ENCODE measurements at places on chromosomes 7 and 10.

DNA sequence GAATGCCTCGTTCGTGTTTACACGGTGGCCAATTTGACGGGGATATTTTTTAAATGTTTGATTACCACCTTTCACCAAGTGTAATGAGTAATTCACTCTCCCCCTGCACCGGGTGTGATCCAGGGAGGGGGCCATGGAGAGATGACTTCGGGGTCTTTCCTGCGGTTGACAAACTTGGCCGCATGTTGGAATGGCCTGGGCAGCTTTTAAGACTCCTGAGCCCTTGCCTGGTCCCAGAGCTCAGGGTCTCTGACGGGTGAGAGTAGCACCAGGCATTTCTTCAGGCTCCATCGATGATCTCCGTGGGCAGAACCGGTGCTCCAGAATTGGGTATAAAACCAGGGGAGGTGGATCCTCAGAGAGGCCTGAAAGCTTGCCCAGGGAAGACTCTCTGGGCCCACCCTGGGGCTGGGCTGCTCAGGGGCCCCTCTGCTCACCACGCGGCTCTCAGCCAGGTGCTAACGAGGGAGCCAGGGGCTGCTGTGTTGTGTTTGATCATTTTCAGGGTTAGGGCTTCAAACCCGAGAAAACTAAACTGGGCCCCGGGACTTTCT, 882 bp downstream of the ZNF282 start:
- DNase-seq: no peak

- no peak for DNase-seq
Measured at GRCh38 chr7:94557215-94557614, 47.6 kb downstream of the CASD1 start.

GRCh38 chr10:69728335-69728870, 73.3 kb upstream of the COL13A1 start:
- DNase-seq: no peak

GRCh38 chr10:74153123-74153522, 2.1 kb downstream of the ADK start:
- no peak for DNase-seq

- DNase-seq: no peak
Measured at GRCh38 chr7:158303121-158303520, 284.5 kb downstream of the PTPRN2 start.

DNA sequence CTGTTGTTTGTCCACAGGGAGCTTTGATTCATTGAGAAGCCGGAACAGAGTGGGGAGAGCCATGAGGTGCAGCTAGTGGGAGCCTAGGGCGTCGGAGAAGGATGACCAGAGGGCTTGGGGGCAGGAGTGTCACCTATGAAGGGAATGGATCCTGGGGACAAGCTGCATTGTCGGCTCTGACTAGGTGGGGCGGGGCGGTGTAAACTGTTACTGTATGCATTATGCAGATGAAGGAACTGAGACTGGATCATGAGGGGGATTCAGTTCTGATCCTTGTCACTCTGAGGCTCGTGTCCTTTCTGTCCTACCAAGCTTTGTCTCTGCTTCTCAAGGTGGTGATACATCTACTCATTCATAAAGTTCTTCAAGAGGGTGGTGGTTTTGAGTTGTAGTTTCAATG, 39.9 kb upstream of the MMD2 start:
- DNase-seq: no peak

DNA sequence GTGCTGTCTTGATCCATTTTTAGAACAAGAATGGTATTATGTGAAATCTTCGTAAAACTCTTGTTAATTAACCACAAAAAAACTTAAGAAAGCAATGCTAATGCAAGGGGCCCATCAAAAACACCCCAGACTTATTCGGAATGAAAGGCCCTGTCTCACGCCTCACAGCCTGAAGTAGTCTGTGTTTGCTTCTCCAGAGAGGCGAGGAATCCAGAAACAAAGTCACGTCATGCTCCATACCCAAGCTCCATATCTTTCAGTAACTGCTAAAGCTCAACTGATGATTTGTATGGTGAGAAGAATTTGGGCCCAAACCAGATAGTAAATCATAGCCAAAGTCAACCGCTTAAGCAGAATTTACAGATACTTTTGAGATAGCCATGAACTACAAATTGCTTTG, 155.4 kb downstream of the ATE1 start:
- DNase-seq: no peak

DNA sequence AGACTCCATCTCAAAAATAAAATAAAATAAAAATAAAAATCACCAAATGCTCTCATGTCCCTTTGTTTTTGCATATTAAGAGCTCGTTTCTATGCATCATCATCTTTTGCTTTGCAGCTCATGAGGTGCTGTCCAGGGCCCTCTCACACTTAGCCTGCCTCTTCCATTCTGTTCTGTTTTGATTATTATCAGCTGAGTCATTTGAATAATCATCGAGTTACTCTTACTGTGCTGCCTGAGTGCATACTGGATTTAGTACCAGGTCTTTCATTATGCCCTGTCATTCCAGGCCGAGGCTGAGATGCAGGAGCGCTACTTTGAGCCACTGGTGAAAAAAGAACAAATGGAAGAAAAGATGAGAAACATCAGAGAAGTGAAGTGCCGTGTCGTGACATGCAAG, 33.0 kb downstream of the UCMA start:
- no peak for DNase-seq

DNA sequence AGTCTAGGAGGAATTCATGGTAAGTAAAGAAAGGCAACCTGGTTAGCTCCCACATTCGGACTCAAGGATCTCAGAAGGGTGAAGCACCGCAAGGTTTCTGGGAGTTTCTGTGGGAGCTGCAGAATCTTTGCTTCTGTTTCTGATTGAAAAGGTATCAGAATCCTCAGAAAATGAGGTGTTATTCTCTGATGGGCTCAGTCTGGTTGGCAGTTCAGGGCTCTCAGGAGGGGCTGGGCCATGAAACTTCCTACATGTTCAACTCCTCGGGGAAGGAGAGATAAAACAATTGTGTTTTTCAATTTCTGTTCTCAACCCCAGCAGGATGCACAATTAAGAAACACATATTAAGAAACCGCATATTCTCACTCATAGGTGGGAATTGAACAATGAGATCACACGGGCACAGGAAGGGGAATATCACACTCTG, 9.1 kb downstream of the OR2A7 start:
- DNase-seq: peak; percentile 12

GRCh38 chr10:99530108-99531025, 2.4 kb upstream of the NKX2-3 start:
- DNase-seq: no peak

DNA sequence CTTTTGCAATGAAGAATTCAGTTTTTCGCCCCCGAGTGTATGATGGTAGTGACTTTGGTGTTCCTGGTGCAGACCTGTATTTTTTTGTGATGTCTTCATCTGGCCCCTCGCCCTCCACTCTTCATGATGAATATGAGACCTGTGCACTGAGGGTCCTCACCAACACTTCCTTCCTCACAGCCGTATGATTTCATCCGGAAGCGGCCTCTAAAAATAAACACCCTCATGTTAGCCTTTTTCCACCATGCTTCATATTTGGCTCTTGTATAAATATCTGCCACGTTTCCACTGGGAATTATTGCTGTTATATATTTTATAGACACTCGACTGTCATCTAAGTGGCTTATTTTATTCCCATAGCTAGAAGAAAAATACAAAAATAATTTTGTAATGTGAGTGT, 160.4 kb downstream of the MGMT start:
- no peak for DNase-seq

All from WTC11 (cell line).